Cardiac fibroblast (primary cell): ENCODE measurements at places on chromosomes 3 and 15.

DNA sequence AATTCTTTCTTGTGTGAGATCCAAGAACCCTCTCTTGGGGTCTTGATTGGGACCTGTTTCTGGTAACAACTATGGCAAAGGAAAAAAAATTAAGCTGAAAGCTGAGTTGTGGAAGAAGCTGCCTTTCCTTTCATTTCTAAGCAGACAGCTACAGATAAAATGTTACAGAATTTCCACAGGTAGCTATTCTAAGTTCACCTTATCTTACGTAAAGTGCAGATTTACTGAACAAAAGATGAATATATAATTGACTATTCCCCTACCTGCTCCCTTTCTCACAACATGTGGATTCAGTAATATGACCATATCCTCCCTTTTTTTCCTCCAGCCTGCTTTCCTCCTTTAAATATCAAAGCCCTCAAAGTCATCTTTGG, 36.6 kb downstream of the CLEC3B start:
- no peak for DNase-seq

DNA sequence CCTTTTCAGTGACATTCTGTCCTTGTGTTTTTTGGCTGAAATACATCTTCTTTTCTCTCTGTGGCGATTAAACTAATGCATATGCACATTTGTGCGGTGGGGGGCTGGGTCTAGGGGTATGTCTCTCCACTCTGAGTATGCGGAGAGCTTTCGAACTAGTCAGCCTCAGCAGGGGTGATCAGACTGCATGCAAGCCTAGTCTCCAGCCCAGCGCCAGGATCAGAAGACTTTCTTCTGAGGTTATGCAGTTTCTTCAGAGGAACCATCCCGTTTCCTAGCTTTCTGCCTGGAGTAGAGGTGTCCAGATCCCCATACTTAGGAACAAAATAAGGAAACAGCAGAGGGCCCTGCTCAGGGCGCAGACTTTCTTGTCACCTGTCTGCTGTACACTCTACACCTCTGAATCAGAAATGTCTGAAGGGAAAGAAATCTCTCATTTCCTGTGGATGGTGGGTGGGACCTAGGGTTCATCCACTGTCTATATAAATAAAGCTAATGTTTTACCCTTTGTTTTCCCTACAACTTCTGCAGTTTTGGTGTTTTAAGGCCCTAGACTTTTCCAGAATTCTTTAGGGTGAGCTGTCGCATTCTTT, 230.4 kb downstream of the ABHD5 start:
- DNase-seq: no peak

DNA sequence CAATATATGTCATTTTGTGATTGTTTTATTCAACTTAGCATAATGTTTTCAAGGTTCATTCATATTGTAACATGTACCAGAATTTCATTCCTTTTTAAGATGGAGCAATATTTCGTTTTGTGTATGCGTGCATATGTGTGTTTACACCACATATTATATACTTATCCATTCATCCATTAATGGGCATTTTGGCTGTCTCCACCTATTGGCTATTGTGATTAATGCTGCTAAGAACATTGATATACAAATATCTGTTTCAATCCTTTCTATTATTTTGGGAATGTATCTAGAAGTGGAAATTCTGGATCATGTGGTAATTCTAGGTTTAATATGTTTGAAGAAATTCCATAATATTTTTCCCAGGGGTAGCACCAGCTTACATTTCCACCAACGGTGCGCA, 403.9 kb upstream of the LMCD1 start:
- DNase-seq: no peak

DNA sequence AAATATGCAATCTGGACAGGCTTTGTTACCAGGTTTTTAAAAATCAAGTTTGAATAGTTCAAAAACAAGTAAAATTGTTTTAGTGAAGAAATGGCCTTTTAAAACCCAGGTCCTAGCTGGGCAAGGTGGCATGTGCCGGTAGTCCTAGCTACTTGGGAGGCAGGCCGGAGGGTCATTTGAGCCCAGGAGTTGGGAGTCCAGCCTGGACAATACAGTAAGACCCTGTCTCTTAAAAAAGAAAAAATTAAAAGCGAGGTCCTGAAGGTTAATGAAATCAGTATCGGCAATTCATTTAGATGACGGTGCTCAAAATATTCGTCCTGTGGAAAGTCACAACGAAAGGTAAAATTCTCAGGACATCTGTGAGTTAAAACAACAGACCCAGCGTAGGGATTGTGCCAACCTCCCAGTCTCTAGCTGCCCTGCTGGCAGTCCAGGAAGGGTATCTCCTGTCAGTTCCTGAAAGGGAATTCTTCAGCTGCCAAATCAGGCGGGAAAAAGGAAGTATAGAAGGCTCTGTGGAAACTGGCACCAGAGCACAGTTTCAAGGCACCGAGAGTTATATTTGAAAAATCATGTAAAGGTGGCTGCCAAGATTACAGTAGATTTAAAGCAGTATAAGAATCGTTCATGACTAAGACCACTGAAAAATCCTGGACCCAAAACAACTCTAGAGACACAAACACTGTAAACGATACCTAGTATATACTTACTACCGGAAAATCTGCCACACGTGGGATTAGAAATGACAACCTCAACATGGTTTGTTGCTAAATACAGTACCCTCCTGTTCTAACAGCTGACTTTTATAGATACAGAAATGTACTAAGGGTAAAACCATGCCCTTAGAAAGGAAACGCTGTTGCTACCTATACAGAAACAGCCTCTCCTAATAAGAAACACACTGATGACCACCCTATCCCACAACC, 1.2 kb upstream of the ABHD17C start:
- no peak for DNase-seq

DNA sequence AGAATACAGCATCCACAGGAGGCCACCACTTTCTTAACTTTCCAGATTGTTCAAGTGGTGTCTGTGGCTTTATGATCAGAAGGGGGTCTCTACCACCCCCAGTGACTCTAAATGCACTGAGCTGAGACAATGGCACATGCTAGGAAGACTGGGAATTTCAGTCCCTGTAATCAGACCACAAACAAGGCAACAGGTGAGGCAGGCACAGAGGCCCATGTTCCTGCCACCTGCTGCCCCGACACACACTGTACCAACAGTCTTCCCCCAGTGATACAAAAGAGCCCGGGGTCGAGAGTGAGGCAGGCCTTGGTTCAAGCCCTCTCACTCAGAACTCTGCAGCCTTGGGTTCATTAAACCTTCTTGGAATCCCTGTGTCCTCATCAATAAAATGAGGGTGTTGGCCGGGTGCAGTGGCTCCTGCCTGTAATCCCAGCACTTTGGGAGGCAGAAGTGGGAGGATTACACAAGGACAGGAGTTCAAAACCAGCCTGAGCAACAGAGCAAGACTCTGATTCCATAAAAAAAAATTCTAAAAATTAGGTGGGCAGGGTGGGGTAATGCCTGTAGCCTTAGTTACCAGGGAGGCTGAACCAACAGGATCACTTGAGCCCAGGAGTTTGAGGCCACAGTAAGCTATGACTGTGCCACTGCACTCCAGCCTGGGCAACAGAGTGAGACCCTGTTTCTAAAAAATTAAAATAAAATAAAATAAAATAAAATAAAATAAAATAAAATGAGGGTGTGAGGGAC, 55.8 kb downstream of the ADCY5 start:
- no peak for DNase-seq

- DNase-seq: no peak
Measured at GRCh38 chr3:103047640-103048039, 612.8 kb downstream of the ZPLD1 start.

DNA sequence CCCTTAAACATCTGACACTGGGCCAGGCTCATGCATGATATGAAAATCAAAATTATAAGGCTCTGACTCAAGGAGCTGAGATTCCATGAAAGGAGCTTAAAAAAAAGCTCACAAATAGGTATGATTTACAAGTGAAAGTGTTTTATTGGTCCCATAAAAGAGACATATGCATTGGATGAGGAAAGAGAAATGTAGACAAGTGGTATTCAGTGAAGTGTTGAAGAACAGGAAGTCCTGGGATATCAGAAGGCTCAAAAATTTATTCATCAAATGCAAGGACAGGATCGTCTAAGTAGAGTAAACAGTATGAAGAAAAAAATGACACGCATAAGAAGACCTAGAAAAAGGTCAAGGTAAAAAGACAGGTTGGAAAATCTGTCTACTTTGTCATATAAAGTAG, 188.9 kb downstream of the CBLB start:
- no peak for DNase-seq

DNA sequence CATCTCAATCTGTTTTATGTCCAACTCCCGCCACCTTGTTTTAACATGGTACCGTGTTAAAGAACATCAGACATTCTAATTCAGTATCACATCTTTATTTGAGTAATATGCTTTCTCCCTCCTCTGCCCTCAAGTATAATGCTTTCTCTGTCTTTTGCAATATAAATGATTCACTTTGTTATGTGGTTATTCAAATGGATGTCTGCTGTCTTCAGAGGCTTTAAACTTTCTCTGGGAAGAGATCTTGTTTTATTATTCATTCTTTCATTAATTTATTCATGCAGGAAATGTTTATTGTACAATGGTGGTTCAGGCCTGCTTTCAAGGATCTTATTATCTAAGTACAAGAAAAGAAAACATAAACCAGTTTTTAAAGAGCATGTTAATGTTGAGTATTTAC, 57.1 kb downstream of the RAP2B start:
- no peak for DNase-seq

DNA sequence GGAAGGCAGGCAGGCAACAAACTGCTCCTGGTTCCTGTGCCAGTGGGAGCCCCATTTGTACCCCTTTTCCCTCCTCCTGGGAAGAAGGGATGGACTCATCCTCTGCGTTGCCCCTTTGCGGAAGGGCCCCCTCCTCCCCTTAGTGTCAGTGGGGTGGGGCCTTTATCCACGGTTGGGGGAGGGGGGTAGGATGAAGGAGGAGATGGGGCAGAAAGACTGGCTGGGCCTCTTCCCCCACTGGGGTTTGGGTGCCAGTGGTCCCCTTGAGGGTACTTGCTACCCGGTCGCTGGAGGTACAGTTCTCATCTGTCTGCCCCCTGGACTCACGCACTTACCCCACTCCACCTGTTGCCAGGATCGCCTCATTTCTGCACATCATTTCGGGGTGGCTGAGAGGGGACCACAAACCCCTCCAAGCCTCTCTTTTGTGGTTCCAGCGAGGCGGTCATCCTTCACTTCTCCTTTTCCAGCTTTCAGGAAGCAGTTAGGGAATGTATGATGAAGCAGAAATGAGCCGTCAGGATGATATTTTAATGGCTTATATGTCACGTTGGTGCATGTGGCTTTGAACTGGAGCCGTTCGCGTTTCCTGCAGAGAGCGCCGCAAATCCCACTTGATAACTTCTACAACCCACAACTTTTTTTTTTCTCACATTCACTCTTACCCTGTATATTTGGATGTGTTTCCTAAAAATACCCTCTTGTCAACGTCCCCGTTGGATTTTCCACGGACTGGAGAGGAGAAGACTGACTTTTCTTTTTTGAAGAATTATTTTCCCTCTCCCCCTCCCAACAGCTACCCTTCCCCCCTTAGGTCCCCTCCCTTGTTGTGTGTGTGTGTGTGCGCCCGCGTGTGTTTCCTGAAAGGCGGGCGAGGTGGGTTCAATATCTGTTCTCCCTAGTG, at the start of gene ZIC4:
TSS of gene ZIC4 (minus strand) at position 516 of the 904 bp plus-strand sequence. CDS start 3,746 bp downstream, outside the sequence.
- DNase-seq: no peak

GRCh38 chr15:57335719-57336118, 40.6 kb upstream of the CGNL1 start:
- DNase-seq: peak; percentile 16

DNA sequence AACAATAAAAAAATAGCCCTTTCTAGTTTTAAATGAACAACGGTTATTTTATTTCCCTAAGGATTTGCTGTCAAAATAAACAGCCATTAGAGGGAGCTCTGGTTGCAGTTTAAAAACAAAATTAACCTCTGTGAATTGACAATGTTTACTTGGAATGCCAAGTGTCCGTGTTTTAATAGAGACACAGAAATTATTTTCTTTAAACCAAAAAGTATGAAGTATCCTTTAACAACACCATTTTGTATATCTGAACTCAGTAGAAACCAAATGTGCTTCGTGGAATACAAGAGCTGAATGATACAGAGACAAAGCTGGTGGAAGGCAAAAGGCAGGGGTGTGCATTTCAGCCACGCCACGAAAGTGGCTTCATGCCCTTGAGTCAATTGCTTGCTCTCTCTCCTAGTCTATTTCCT, 74.4 kb downstream of the MOBP start:
- peak; percentile 48 for DNase-seq

GRCh38 chr3:46910166-46910760, 32.7 kb downstream of the PTH1R start:
- DNase-seq: no peak

DNA sequence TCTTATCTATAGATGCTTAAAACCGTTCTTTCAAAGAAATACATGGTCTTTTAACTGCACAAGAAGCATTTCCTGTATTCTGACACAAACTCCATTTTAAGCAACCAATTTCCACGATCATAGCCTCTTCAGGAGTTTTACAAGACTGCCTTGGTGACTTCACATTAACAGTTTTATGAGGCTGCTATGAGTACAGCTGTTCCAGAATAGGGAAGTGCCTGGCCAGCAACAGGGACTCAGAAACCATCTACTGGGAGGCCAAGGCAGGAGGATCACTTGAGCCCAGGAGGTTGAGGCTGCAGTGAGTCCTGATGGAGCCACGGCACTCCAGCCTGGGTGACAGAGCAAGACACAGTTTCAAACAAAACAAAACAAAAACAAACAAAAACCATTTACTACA, 78.4 kb downstream of the B3GNT5 start:
- DNase-seq: no peak

DNA sequence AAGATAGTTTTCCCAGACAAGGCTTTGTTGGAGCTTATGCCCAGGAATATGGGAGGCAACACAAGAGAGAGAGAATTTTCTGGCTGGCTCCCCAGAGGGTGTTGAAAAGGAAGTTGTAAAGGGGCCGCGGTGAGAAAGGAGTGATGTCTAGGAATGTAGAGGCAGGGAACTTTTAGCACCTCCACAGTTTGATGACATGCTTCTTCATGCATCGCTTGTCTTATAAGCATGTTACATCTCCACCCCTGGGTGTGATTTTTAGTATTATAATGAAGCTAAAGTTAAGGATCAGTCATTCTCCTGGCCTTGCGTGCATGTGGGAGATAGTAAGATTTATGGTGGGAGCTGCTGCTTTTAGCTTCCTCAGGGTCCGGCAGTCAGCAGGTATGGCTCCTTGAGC, 32.8 kb upstream of the TF start:
- no peak for DNase-seq

GRCh38 chr3:177468331-177468730, 271.0 kb upstream of the TBL1XR1 start:
- DNase-seq: peak; percentile 88

GRCh38 chr3:73733746-73734145, 109.0 kb upstream of the PDZRN3 start:
- DNase-seq: no peak

DNA sequence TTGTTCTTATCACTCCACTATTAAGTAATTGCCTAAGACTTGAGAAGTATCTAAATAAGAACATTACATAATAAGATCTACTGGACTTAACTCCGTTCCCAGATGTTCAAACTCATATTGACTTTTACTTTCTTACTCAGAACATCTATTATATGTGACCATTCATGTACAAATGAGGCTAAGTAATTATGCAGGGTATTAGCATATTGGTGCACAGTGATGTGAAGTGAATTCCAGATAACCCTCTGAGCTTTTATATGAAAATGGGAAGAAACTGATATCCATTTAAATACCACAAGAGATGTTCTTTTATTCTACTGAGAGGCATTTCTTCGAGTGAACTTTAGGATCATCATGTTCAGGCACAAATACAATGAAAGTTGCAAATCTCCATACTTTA, 135.7 kb downstream of the ZPLD1 start:
- DNase-seq: no peak
